Gastroesophageal sphincter (tissue), 4 donors: ENCODE measurements at places on chromosomes 5 and 9. TPM values are rescaled to one million over a fixed set of nuclear protein-coding genes. Genes with fewer than 3 reads are reported as not detected.

DNA sequence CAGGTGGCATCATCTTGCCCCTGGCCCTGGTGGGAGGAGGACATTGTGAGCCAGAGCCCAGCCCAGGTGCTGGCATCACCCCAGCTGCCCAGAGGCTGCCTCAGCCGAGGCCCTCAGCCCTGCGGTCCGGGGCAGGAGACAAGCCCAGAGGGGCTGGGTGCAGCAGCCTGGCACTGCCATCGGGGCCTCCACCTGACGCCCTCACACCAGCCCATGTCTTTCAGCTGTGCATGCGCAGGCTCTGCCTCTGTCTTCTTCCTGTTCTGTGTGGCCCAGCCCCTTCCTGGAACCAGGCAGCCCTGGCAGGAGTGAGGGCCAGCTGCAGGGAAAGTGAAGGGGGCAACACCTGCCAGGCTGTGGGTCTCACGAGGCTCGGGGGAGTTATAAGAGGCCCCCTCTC is 4.8 kb upstream of the CEL start:
- ATAC-seq, result no peak

GRCh38 chr5:53917095-53917494 is 356.7 kb downstream of the NDUFS4 start:
- no peak for ATAC-seq

DNA sequence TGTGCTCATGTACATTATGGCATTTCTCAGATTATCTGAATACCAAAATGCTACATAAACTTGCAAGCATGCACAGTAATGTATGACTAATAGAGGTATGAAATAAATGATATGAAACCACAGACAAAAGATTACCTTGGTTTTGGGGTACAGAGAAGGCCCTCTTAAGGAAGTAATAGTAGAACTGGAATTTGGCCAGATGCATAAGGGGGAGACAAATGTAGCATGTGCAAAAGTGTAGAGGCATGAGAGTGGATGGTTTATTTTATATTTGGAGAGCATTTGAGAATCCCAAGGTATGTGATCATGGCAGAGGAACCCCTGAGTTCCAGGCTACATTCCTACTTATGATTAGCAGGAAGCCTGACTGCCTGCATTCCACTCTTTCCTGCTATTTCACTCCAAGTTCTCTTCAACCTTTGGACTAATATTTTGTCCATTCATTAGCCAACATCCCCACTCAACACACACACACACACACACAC is 74.2 kb downstream of the MAMDC2 start:
- no peak for ATAC-seq

The MOCS2 gene
- total RNA-seq, result 117 TPM

- ATAC-seq, result no peak
These were observed 247.1 kb downstream of the EDIL3 start for GRCh38 chr5:84137541-84137940.

The TBC1D9B gene
- total RNA-seq, result 88.8 TPM

GRCh38 chr5:82639393-82640144 is 361.4 kb upstream of the RPS23 start:
- no peak for ATAC-seq

DNA sequence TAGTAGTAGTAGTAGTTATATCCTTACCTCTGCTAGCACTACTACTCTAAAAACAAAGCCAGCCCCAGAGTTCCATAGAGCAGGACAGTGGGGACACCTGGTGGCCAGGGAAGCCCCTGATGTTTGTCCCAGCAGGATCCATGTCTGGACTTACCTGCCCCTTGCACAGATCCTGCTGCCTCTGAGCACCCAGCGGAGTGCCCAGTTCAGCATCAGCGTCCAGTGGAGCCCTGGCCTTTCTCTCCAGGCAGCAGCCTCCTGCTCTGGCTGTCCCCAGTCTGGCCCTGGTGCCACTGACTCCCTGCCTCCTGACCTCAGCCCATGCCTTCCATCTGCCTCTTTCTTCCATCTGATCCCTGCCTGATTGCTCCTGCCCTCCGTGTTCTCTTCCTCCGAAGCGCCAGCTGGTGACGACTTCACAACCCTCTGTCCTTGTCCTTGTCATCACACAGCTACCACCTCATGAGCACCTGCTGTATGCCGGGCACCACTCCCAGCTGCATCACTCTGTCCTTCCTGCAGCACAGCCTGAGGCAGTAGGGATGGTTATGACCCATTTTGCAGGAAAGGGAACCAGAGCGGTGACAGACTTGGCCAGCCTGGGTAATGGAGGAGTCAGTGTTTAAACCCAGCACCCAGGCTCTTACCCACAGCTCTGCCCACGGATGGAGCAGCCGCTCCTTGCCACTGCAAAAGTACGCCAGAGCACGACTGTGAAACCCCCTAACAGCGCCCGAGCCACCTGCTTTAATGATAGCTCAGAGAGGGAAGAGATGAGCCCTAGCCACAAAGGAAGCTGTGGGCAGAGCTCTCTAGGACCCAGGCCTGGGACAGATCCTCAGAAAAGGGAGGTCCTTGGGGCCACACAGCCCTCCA is 11.5 kb downstream of the SARDH start:
- no peak for ATAC-seq

DNA sequence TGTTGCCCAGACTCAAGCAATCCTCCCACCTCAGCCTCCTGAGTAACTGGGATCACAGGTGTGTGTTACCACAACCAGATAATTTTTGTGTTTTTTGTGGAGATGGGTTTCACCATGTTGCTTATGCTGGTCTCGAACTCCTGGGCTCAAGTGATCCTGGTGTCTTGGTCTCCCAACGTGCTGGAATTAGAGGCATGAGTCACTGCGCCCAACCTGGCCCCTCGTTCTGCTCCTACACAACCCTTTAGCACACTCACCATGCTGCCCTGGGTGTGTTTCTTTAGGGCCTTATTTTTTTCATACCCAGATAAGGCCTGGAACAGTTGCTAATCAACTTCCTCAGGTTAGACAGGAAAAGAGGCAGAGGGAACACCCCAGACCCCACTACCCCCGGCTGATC is 2.6 kb downstream of the PDZD2 start:
- no peak for ATAC-seq

- no peak for ATAC-seq
These were observed 169.1 kb downstream of the BNC2 start for GRCh38 chr9:16701347-16701746.

The PLAC8L1 gene
- not detected for total RNA-seq

DNA sequence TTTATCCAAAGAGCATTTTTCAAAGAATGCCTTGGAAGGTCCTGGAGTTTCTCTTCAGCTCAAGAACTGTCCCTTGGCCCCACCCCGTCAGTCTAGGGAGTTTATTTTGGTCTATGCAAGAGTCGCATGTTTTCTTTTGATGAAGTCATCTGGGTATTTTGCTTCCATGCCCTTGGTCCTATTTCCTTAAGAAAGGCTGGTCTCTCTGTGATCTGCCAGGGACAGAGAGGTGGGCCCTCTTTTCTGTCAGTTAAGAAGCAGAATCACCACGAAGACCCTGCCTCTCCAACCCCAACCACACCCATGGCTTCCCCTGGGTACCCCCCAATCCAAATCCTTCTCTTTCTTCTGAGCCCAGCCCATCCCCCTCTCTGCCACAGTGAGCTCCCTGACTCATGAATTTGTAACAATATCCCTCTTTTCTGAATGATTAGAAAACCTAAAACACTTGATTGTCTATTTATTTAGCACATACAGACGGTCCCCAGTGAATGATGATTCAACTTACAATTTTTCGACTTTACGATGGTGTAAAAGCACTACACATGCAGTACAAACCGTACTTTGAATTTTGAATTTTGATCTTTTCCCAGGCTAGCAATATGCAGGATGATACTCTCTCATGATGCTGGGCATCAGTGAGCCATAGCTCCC is 163.5 kb upstream of the ADRA1B start:
- ATAC-seq, result no peak

DNA sequence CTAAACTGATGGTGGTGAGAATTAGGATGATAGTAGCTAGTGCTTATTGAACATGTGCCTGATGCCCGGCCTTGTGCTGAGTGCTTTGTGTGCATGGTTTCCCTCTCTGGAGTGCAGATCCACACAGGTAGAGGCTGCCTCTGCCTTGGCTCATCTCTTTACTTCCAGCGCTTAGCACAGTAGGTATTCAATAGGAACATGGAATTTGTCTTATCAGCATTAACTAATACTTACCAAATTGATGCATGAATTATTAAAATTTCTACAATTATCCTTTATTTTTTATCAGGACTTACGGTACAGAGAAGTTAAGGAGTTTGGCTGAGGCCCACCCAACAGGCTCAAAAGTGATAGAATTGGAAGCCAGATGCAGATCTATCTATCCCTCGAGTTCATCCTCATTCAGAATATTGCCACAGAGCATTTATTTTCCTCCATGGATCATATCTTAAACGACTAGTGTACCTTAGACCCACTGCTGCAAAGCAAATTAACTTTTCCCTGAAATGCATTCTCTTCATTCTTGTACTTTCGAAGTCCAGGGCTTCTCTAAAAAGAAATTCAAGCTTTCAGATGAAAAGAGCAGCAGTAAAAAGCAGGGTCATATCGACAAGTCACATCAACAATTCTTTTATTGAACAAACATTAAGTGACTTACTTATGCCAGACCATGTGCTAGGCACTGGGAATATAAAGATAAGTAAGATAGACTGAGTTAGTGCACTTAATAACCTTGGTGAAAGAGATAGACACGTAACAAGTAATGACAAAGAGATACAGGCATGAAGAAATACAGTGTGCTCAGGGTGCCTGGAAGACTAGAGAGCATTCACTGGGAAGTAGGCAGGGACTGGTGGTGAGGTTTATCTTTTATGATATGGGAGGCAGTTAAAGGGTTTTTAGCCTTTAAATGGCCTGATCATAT is 290.0 kb downstream of the ARRDC3 start:
- ATAC-seq, result no peak

GRCh38 chr9:129611307-129611800 is 9.5 kb downstream of the C9orf50 start:
- no peak for ATAC-seq

- no peak for ATAC-seq
These were observed 382.1 kb downstream of the KDM4C start for GRCh38 chr9:7139886-7140285.

The DRD1 gene
- total RNA-seq, result not detected

GRCh38 chr9:121358751-121359150 is 11.3 kb downstream of the STOM start:
- ATAC-seq, result no peak

DNA sequence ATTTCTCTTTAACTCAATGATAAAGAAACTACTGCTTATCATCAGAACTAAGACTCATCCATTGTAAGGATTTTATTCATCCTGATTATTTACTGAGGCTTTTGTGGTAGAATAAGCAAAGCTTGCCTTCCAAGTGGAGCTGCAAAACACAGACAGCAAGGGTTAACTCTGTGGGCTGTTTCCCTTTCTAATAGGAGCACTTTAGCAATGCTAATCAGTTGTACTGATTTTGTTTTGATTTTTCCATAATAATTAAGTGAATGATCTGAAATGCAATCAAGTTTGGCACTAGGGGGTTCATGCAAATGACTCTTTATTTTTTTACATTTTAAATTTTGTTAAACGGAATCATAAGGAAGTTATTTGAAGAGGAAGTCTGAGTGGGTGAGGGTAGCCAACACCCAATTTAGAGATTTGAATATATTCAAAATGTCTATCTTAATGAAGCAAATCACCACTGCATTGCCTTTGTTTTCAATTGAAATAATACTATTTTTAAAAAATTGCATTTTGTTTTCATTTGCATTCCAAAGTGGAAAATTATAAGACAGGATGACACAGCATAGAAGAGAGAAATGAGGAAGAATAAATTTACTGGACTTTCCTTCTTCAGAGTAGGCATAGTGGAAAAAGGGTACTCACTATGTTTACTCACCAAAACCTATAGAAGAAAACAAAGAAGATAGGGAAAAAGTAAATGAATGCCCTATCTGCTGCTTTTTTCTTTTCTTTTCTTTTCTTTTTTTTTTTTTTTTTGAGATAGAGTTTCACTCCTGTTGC is 36.6 kb downstream of the MEGF10 start:
- no peak for ATAC-seq

The AFAP1L1 gene
- total RNA-seq, result 20.6 TPM

DNA sequence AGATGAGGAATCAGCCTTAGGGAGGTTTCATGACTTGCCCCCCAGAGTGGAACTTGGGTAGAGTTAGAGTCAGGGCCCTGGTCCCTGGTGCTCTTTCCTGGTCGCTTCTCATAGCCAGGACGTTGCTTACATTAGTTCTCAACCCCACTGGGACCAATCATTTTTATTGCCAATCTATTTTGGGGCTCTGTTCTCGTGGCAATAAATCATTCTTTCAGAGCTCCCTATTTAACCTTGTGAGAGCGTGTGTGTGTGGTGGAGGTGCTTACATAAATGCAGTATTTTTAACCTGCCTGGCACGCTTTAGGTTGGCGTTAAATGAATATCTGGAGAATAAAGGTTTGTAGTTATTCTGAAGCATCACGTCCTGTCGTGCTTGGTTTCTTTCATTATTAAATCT is 4.1 kb downstream of the TRIO start:
- no peak for ATAC-seq

- ATAC-seq, result no peak
These were observed 156.0 kb downstream of the OLFM1 start for GRCh38 chr9:135243201-135244190.

DNA sequence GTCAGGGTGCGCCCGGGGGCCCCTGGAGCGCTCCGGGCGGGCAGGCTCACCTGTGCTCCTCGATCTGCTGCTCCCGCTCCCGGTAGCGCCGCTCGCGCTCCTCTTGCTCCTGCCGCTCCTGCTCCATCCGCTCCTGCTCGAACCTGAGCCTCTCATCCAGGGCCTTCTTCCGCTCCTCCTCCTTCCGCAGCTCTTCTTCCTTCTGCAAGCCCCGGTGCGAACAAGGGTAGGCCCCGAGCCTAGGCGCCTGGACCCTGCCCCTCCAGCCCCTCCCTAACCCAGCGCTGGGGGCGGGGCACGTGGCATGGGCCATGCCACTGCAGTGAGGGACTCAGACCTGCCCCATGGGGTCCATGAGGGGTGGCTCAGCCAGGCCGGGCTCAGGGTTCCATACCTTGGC is 6.6 kb downstream of the DBN1 start:
- ATAC-seq, result no peak

DNA sequence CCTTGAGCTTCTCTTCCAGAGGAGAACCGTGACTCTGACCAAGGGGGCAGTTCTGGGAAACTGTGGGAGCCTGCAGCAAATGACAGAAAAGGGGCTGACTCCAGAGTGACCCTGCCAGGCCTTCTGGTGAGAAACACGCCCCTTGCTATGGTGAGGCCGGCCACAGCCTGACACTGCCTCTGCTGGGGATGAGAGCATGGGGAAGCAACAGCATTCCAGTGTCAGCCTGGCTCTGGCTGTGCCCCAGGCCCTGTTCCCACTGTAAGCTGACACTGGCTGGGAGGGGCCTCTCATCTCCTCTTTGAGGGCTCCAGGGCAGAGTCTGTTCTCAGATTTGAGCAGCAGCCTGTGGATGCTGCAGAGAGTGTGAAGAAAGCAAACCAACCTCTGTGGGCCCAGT is 180.0 kb upstream of the IL12B start:
- peak; percentile 57 for ATAC-seq

The ORM1 gene
- not detected for total RNA-seq

GRCh38 chr5:27450607-27451006 is 412.2 kb upstream of the CDH9 start:
- ATAC-seq, result no peak
